T-helper 2 cell (primary cell): ENCODE measurements at places on chromosomes 13 and 19.
A peak's percentile ranks its signal among the peaks of the same experiment; 100 is the strongest.

DNA sequence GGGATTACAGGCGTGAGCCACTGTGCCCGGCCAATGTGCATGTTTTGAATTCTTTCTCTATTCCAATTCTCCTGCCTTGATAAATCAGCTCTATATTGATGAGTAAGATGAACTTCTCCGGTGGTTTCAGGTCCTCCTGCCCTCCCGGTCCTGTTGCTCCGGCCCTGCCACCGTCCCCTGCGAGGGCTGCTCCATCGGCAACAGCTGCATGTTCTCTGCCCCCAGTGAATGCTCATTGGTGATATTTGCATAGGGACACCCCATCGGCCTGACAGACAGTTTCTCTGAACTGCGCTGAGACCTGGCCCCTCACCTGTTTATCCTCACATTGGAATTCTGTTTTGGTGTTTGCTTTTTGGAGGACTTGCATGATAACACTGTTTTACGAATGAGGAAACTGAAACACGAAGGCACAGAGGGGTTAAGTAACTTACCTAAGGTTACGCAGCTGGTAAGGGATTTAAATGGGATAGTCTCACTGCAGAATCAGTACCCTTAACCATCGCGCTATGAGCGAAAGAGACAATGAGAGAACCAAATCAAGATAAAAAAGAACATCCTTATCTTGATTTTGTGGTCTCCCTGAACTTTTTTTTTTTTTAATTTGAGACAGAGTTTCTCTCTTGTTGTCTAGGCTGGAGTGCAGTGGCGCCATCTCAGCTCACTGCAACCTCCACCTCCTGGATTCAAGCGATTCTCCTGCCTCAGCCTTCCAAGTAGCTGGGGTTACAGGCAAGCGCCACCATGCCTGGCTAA lies 32.2 kb downstream of the ZNF557 start:
- DNase-seq: peak; percentile 6

DNA sequence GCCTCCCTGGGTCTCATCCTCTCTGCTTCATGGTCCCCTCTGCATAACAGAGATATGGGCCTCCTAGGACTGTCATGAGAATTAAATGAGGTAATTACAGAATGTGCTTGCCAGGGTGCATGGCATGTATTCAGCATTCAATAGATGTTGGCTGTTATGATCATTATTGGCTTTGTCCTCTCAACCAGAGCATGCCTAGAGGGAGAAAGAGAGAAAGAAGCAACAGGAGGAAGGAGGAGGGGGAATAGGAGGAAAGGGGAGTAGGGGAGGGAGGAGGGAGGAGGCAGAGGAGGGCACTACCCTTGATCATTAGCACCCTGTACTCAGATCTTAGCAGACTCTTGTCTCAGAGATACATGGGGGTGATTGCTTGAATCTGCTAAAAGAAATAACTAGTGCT lies 41.0 kb upstream of the SIAH3 start:
- no peak for DNase-seq

- no peak for DNase-seq
Measured at GRCh38 chr13:98869408-98870090, 108.3 kb downstream of the DOCK9 start.

- DNase-seq: no peak
Measured at GRCh38 chr19:756236-756635, 5.3 kb downstream of the MISP start.

- no peak for DNase-seq
Measured at GRCh38 chr13:85693889-85694511, 105.2 kb downstream of the SLITRK6 start.

- peak; percentile 88 for DNase-seq
Measured at GRCh38 chr19:29277102-29277501, 64.2 kb upstream of the UQCRFS1 start.

DNA sequence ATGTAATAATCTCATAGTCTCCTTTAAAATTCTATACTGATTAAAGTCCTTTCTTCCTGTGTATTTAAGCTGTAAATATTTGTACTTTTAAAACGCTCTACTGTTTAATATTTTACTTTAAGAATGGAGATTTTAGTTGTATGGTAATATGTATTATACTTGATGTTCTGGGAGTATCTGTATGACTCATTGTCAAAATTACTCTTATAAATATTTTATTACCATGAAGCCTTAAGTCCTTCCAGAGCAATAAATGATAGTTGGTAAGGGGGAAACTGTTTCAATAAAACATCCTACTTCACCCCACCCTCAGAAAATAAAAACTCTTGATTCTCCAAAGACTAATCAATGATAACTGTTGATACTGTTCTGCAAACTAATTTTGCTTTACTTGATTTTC lies 6.4 kb downstream of the PCDH9 start:
- no peak for DNase-seq

GRCh38 chr13:76634431-76635191 lies 251.6 kb downstream of the KCTD12 start:
- DNase-seq: no peak

- DNase-seq: no peak
Measured at GRCh38 chr13:79802389-79803085, 321.6 kb downstream of the NDFIP2 start.

DNA sequence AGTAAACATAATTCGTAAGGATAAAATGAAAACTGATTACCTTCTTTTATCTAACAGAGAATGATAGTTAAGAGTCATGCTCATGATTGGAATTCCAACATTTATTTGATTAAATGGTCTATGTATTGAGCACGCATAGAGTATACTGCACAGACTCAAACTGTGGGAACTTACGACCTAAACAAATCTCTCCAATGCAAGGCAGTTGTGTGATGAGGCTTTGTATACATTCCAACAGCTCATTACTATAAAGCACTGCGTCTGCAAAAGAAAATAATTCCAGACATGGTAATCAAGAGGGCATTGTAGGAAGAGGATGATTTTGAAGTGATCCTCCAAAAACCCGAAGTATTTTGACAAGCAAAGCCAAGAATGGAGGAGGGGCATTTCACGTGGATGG lies 169.5 kb downstream of the NUFIP1 start:
- DNase-seq: no peak

- DNase-seq: no peak
Measured at GRCh38 chr19:18919900-18920214, 342 bp downstream of the DDX49 start.

- no peak for DNase-seq
Measured at GRCh38 chr13:37636701-37637100, 38.1 kb upstream of the POSTN start.

DNA sequence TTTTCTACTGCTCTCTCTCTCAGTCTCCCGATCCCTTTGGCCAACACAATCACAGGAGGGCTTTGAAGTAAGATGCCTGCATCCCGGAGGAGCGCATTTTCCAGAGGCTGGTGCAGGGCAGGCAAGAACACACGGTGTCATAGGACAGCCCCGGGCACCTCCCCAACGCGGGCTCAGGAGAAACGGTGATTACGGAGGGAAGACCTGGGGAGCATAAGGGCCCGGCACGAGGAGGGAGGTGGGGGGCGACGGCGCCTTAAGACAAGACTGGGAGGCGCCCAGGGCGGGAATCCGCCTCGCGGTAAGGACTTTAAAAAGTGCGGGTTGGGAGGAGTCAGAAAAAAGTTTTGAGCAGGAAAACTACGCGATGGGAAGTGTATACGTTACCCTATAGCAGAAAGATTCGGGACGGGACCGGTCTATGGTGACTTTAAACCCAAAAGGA lies 18.7 kb upstream of the ZNF888 start:
- DNase-seq: no peak

DNA sequence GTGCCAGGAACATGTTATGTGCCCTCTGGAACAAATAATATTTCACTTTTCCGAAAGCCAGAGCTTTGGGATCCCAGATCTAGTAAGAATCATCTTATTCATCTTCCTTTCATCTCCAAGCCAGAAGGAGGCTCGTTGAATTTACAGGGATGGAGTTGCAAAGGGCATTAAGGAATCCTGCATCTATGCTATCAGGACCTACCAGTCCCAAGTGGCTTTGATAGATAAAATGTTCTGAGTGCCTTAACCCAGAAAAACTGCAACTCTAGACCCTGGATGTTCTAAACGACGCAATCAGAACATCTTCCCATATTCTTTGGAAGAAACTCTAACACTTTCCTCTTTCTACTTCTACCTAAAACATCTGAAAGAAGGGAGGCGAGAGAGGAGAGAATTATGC lies 9.2 kb upstream of the EDDM13 start:
- DNase-seq: no peak

- no peak for DNase-seq
Measured at GRCh38 chr13:30133554-30133912, 173.8 kb downstream of the KATNAL1 start.

GRCh38 chr13:44188257-44188656 lies 185.4 kb upstream of the SERP2 start:
- DNase-seq: no peak

DNA sequence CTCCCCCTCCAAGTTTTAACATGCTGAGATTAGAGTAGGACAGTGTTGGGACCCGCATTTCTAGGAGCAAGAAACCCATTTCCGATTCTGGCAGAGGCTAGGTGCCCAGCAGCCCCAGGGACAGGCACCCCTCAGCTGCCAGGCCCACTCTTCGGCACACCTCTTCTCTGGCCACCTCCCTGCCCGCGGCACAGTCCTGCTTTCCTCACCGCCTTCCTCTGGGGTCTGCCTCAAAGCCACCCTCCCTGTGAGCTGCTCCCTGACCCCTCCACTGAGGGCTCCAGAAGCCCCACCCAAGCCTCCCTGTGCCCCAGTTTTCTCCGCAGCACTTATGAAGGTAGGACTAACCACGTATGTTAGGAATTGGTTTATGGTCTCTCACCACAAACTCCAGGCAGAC lies 79.9 kb downstream of the STK24 start:
- no peak for DNase-seq

DNA sequence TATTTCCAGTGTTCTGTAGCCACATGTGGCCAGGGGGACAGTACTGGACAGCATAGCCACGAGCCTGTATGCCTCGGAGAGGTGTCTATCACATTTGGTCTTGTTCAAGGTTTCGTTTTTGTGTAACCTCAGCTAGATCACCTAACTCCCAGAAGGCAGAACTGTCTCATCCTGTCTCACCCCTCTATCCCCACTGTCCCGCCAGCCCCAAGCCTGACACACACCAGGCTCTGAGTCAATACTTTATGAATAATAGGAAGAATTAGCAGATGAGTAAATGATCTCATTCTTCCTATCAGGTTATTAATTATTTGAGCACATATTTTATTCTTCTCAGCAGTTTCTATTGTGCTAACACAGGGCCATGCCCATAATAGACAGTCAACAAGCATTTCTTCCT lies 132.2 kb downstream of the NUFIP1 start:
- no peak for DNase-seq

GRCh38 chr13:50149214-50149613 lies 134.0 kb downstream of the KCNRG start:
- DNase-seq: no peak

DNA sequence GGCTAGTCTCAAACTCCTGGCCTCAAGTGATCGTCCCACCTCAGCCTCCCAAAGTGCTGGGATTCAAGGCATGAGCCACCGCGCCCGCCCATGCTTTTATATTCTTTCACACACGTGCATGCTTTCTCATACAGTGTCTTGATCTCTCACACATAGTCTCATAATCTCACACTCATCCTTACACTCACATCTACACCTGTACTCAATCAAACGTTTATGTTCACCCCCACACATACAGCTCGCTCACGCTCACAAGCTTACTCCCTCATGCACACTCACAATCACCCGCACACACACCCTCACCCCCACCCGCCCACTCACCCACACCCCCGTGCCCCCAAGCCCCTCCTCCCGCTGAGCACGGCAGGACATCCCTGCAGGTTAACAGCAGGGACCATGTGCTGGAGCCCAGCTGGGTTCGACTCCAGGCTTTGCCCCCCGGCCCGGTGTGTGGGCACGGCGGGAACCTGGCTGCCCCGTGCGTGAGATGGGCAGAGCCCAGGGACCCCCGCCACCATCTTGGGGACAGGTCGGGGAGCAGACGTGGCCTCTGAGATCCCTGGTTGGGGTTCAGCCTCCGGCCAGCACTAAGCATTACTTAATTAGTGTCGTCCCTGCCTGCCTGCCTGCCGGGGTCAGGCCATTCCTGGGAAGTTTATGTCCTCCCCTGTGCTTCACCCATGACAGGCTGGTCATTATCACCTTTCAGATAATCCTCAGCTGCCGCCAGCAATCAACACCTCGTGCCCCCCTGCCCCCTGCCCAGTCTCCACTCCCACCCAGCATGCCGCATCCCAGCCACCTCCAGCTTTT lies 11.4 kb downstream of the SBK2 start:
- no peak for DNase-seq

DNA sequence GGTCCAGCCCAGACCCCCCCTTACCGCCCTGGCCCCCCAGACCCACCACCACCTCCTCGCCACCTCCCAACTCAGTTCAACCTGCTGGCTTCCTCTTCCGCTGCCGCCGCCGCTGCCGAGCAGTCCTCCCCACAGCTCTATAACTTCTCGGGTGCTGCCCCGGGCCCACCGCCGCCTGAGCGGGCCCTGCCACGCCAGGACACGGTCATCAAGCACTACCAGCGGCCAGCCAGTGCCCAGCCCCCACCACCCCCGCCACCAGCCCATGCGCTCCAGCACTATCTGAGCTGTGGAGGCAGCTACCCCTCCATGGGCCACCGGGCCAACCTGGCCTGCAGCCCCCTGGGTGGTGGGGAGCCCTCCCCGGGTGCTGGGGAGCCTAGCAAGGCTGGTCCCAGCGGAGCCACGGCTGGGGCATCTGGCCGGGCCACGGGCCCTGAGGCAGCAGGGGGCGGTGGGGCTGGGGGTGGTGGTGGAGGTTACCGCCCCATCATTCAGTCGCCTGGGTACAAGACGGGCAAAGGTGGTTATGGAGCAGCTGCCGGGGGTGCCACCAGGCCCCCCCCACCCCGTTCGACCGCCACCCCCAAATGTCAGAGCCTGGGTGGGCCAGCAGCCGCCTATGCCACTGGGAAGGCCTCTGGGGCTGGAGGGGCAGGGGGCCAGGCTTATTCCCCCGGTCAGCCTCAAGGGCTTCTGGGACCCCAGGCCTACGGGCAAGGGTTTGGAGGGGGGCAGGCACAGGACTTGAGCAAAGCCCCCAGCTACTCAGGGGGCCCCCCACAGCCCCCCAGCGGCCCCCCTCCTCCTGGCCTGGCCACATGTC lies 4.2 kb downstream of the PRR12 start:
- no peak for DNase-seq

DNA sequence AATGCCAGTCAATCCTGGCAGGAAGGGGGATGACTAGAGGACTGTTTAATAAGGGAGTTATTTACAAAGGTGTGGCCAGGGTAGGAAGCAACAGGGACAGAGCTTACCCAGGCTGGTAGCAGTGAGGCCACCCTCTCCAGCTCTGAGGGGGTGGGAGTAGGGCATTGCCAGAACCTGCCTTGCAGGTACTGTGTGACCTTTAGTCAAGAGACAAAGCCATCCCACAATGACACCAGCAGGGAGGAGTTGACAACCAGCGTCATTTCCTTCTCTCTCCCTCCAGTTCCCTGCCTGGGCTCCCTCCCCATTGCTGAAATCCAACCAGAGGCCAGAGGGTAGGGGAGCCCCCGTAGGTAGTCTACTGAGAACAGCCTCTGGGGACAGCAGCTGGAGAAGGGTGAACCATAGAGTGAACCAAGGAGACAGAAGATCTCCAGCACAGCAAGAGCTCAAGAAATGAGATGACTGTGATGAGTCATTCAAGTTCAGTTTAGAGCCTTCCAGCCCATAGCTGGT lies 33.3 kb upstream of the SPATA13 start:
- DNase-seq: no peak
